ENCODE measurements at places on chromosomes 4 and X. TPM values are rescaled to one million over a fixed set of nuclear protein-coding genes. Genes with fewer than 3 reads are reported as not detected.

GRCh38 chr4:96305030-96305429 is 465.1 kb downstream of the PDHA2 start:
- no peak for DNase-seq

Gene NUP62CL
- total RNA-seq: not detected

- no peak for DNase-seq
Measured at GRCh38 chr4:73080789-73081188, 11.3 kb upstream of the COX18 start.

GRCh38 chr4:173214661-173215060 is 46.0 kb downstream of the GALNT7 start:
- no peak for DNase-seq

- no peak for DNase-seq
Measured at GRCh38 chrX:149497626-149498025, 7.5 kb downstream of the IDS start.

DNA sequence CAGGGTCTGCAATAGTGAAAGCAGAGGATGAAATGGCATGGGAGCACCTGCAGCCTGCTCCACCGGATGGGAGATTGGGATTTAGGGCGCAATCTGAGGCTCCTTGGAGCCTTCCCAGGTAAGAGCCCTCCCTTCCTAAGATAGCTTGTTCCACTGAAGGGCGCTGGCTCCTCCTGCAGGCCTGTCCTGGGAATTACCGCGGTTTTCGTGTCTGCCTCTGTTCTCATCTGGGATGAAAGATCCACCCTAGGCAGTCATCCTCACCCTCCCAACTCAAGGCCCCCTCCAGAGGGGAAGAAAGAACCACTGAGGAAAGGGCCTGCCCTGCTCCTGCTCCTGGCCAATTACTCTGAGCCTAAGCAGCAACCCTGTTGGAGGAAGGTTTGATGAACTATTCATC is 547.5 kb downstream of the SMARCA1 start:
- DNase-seq: no peak

DNA sequence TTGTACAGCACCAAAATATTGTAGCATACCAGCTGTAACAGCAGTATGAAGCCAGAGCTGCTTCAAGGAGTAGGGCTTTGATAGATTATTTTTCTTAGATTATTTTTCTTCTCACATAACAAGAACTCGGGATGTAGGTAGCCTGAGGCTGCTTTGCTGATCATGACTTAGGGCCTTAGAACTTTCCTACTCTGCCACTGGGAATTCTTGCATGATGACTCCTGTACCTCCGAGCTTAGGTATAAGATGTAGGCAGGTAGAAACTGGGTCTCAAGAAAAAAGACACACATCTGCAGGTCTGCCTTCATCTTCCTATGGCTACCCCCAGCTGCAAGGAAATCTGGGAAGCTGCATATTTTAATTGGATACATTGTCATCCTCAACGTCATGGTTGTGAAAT is 115.9 kb upstream of the PNPLA4 start:
- no peak for DNase-seq

DNA sequence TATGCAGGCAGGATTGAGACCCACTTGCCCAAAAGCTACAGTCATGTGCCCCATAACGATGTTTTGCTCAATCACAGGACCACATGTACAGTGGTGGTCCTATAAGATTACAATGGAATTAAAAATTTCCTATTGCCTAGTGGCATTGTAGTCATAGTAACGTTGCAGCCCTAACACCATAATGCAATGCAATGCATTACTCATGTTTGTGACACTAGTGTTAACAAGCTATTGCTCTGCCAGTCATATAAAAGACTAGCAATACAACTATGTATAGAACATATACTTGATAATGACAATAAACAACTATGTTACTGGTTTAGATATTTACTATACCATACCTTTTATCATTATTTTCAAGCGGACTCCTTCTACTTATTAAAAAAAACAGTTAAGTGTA is 50.6 kb downstream of the VGLL1 start:
- no peak for DNase-seq

GRCh38 chr4:37157476-37158167 is 86.9 kb upstream of the NWD2 start:
- no peak for DNase-seq

DNA sequence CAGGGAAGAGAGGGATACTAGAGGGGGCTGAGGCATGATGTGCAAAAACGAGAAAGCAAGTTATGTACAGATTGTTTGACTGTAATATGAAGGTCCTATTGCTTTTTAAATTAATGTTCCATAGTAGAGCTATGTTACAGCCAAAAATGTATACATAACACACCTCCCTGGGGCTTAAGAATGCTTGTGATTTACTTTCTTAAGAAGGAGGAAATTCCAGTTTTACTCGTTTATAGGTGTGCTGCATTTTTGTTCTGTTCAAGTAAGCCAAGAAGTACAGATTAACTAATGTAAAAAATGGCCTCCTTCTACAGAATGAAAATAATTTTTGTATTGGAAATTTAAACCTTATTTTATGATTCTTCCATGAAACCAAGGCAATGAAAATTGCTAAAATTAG is 614.4 kb upstream of the NR3C2 start:
- no peak for DNase-seq

- DNase-seq: no peak
Measured at GRCh38 chr4:26958925-26959653, 98.4 kb downstream of the STIM2 start.

Gene ADGRG2
- 8.8 TPM for total RNA-seq

DNA sequence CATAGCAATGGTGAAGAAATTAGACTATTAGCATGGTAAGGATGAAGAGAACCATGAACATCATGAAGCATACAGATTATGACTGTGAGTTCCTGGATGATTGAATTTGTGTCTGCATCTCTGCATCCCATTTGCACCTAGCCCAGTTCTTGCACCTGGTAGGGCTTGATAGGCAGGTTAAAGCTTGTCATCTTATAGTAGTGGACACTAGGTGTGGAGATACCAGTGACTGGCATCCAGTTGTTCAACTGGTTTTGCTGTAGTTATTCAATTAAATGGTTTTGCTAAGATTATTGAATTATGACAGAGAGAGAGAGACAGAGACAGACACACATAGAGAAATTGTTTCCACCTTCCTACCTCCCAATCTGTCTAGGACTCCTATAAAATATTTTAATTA is 5.0 kb downstream of the ADH7 start:
- no peak for DNase-seq

DNA sequence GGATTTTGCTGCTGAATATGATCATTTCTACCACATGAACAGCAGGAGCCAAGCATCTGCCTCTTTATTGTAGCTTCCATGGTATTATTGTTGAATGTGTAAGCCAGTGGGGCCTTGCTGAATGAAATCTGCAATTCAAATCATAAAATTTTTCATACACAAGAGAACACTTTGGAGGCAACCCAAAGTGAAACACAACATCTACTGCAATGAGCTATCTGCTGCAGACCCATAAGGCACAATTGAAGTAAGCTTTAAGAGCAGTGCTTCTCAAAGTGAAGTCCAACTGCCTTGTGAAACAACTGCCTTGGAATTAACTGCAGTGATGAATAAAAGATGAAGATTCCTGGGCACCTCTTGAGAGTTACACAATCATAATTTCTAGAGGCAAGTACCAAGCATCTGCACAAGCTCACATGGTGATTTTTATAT is 626.3 kb upstream of the INTU start:
- DNase-seq: no peak

Gene BLOC1S4
- total RNA-seq: 12.3 TPM

DNA sequence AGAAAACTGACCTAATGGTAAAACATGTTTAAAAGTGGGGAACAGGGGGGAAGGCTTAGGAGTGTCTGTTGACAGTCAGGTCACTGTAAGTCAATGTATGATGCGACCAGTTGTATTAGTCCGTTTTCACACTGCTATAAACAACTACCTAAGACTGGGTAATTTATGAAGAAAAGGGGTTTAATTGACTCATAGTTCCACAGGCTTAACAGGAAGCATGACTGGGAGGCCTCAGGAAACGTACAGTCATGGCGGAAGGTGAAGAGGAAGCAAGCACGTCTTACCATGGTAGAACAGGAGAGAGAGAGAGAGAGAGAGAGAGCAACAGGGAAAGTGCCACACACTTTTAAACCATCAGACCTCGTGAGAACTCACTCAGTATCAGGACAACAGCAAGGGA is 13.0 kb upstream of the PLAC1 start:
- DNase-seq: no peak

Gene CYLC1
- not detected for total RNA-seq

DNA sequence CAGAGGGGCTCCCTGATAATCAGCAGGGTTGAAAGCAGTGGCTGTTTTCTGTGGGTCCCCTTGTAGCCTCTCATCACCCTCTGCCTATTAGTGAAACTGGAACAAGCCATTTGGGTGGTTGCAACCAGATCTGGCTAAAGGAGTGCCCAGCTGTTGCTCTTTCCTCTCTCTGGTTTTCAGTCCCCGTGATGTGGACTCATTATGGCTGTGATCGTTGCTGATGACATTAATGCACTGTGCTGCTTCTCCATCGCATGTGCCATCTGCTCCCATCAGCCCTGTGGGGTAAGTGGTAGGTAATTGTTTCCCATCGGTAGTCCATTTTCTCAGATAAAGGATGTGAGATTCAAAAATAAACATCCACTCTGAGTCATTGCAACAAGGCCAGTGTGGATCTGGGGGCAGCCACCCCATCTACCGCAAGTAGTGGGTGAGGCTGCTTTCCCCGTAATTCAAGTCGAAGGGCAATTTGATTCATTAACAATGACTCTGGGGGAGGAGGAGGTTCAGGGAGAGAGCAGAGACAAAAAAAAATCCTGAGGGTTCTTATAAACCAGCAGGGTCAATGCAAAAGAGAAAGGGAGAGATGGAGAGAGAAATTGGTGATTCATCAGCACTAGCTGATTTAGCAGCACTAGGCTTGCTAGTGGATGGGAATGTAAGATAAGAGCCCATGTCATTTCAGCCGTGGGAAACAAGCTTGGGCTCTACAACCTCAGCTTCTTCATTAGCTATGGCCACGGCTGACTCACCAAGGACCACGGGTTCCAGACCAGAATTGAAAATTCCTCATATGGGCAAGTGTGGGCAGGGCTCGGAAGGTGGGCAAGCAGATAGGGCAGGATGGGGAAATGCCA is 357.8 kb downstream of the MID1IP1 start:
- DNase-seq: no peak

Gene DCAF8L2
- not detected for total RNA-seq

Gene BMP3
- total RNA-seq: 2.5 TPM

GRCh38 chrX:16436348-16437188 is 213.4 kb upstream of the S100G start:
- DNase-seq: peak; percentile 60

DNA sequence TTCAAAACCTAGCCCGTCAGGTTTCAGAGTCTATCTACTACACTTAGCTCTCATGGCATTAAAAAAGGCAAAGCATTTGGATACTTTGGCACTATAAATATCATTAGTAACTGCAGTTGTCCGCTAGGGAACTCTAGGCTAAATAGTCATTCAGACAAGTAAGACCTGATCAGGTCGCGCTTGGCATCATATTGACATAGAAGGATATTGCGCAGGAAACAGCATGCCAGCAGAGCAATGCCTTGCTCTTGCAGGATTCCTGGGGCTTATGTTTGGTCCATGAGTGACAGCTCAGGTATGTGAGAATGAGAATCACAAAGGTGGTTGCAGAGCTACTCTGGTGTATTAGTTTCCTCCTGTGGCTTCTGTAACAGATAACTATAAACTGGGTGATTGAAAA is 62.7 kb downstream of the KDM6A start:
- DNase-seq: no peak

GRCh38 chrX:78329486-78329885 is 2.1 kb upstream of the CYSLTR1 start:
- no peak for DNase-seq

Gene CPE
- total RNA-seq: 154 TPM

Gene XPNPEP2
- 2.4 TPM for total RNA-seq
